Stimulated activated CD4-positive, alpha-beta T cell treated with anti-CD3 and anti-CD28 coated beads, Interleukin-2, amount 100 ng/mL, for 24 hours (primary cell): ENCODE measurements at places on chromosomes 7 and 10.

DNA sequence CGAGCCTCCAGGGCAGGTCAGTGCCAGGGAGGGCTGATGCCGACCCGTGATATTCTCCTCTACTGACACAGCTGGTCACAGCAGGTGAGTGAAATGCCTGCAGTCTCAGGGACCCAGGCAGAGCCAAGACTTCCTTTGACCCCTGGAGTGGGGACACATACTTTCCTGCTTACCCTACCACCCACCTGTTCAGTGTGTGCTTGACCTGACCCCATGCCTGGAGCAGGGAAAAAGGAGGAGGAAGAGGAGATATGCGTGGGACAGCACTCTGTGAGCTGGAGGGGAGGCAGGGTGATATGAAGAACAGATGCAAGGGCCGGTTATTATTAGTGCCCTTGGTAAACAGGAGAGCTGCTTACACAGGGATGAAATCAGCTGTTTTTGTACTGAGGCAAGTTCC is 40.8 kb upstream of the WIPF3 start:
- DNase-seq, result no peak

DNA sequence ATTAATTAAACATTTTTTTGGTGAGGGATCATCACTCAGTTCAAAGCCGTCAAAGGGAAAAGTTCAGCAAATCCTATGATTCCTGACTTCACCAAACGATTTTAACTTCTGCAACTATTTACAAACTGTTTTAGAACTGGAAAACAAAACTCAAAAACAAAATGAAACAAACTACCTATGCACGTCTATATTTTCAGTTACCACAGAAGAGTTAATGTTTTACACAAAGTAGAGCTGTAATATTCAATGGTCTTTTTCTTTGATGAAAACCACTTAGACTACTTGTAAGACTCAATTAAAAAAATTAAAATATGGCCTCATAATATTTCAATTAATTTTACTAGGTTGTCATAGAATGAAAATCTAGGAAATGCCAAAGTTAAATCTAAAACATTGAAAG is 131.5 kb downstream of the ATE1 start:
- DNase-seq, result no peak

DNA sequence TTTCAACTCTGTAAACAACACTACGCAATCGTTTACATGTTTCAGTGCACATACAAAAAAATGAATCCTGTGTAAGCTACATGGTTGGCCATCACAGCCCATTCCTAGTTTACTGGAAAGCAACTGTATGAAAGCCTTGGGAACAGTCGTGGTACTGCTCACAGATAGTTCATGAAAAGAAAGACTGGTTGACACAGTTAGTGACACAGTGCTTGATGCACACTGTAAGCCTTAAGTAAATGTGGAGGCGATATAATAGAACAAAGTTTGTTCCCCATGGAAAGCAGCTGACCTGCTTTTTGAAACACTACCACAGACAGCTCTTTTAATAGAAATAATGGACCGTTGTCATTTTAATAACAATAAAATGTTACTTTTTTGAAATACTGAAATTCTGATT is 5.1 kb downstream of the CACNA2D1 start:
- no peak for DNase-seq

DNA sequence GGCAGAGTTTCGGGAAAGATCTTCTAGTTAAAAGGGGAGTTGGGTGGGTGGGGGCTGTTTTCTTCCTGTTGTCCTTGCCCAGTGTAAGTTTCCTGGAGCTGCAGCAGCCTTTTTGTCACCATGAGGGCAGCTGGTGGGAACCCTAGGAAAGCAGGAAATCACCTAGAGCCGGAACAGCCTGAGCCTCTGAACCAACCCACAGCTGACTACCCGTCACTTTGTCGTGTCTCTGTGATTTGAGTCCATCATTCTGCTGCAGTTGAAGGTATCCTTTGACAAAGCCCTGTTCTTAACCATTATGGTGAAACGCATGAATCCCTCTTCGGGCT is 1.2 kb upstream of the C10orf143 start:
- no peak for DNase-seq

GRCh38 chr10:70507966-70508365 is 29.4 kb downstream of the PALD1 start:
- no peak for DNase-seq

DNA sequence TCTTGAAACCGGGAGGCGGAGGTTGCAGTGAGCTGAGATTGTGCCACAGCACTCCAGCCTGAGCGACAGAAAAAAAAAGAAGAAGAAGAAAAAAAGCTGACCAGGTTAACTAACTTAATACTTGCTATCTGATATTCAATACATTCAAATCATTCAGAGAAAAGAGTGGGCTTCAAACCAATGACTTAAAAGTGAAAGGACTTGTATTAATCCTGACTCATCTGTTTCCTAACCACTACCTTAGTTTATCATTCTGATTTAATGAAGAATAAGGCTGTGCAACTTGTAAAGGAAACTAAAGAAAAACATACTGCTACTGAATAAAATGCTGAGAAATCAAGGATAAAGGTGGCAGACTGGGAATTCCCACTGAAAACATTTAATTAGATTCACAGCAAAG is 128.4 kb downstream of the NRBF2 start:
- no peak for DNase-seq

- DNase-seq, result no peak
Measured at GRCh38 chr7:51428217-51428887, 111.7 kb upstream of the COBL start.

DNA sequence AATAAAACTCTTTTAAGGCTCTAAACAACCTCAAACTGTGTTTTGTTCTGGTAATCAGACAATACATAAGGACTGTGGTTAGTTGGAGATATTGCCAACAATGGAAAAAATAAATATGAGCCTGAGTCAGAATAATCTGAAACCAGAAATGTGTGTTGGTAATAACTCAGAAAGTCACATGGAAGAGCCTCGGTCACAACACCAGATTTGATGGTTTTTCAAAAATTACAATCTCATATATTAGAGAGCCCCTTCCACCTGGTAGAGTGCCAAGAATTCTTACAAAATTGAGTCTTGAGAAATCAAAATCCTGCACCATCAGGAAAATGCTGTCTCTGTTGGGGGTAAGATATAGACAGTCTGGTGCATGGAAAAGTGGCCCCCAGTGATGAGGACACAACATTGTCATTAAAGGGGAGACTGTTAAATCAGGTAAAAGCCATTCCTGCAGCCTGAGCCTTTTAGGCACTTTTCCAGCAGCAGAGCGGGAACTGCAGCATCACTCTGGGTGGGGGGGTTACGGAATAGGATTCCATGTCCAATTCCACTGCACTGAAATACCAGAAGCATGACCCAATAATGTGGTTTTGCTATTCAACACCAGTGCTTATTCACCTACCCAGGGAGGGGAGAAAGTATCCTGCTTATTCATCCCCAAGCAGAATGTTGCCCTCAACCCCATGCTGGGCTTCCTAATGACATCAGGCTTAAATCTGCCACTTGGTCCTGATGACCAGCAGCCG is 9.5 kb upstream of the ADAM12 start:
- DNase-seq, result no peak
